Right kidney (tissue), 9 donors: ENCODE measurements at places on chromosomes 12 and 14.

- DNase-seq = no peak
Observed at GRCh38 chr14:51104467-51104866, 9.6 kb upstream of the TRIM9 start.

GRCh38 chr14:64965356-64966000, 6.7 kb downstream of the RAB15 start:
- DNase-seq = no peak

- DNase-seq = no peak
Observed at GRCh38 chr12:101459642-101460346, 15.3 kb upstream of the SPIC start.

GRCh38 chr12:92403210-92404175, 257.8 kb upstream of the BTG1 start:
- no peak for DNase-seq

GRCh38 chr14:99947695-99948094, 117.5 kb upstream of the EVL start:
- DNase-seq = no peak

GRCh38 chr12:127162307-127162706, 1104.7 kb upstream of the TMEM132C start:
- no peak for DNase-seq

- DNase-seq = no peak
Observed at GRCh38 chr12:50187084-50187900, 20.1 kb upstream of the CERS5 start.

DNA sequence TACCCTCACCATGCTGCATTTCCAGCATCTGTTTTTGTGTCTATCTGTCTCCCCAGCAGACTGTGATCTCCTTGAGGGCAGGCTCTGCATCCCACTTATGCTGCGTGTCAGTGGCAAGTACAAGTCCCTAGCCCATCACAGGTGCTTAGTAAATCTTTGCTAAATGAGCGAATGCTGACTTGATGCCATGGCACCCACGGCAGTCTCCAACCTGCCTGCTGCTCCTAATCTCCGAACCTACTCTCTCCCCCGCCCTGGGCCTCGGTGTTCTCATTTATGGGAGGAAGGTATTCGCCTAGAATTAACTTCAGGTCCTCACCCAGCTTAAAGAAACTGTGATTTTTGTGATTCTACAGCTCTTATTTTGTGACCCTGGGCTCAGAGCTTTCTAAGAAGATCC, 109.9 kb downstream of the PRMT8 start:
- DNase-seq = no peak

DNA sequence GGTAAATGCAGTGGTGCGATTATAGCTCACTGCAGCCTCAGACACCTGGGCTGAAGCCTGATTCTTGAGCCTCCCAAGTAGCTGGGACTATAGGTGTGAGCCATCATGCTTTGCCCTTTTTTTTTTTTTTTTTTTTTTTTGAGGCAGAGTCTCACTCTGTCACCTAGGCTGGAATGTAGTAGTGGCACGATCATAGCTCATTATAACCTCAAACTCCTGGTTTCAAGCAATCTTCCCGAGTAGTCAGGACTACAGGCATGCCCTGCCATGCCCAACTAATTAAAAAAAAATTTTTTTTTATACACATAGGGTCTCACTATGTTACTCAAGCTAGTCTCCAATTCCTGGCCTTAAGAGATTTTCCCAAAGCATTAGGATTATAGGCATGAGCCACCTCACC, 6.9 kb downstream of the ATP2A2 start:
- no peak for DNase-seq

GRCh38 chr14:32009976-32010581, 67.0 kb upstream of the ARHGAP5 start:
- no peak for DNase-seq

DNA sequence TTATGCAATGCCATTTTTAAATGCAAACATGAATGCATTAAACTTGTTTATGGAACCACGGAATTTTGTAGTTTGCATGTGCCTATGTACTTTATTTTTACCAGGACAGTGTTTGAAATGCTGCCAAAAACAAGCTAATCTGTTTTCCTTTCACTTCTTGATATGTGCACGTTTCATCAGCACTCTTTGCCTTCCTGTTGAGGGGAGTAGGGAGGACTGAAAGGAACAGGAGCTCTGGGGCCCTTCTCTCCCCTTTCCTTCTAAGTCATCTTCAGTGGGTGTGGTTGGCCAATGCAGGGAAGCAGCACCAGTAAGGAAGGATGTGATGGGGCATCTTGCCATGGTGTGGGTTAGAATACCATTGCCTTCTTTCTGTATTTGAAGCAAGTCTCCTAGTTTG, 12.1 kb upstream of the PPP4R4 start:
- DNase-seq = no peak

GRCh38 chr12:94841177-94841576, 162.3 kb downstream of the NDUFA12 start:
- DNase-seq = no peak

GRCh38 chr14:77375973-77376770, 722 bp downstream of the TMED8 start:
- DNase-seq = peak; percentile 47

GRCh38 chr12:42444192-42444943, 118.4 kb downstream of the PPHLN1 start:
- no peak for DNase-seq

DNA sequence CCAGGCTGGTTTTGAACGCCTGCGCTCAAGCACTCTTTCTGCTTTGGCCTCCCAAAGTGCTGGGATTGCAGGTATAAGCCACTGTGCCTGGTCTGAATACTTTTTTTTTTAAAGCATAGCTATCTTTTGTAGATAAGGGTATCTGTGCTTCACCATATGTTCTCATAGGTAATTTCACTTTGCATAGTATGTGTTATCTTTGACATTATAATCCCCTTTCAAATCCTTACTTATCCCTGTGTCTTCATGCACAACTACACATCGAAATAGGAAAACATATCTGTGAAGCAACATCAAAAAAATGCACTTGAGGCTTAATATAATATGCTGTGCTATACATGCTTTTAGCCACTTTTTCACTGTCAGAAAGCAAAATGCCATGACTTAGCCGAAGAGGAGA, 94.1 kb downstream of the SLC35F4 start:
- no peak for DNase-seq

DNA sequence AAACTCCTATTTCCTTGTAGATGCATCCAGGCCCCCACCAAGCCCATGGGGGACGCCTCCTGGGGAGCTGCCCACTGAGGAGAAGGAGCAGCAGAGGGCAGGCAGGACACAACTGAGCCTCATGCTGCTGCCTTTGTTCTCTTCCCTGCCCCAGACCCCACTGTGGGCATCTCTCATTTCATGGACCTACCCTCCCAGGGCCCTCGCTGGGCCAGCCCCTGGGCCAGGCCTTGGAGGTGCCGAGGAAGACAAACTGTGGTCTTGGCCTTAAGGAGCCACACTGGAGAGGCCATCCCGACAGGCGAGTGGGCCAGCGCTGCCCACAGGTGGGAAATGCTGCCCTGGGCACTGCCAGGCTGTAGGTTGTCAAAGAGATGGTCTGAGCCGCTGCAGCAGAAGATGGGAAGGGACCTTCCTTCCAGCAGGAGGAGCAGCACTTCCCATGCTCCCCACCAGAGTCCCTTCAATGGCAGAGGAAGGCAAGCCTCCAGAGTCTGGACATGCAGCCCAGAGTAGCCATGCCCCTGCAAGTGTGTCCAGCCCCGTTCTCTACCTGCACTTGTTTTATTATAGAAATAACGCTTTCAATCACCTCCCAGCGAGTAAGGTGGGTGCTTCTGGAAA, 147.4 kb downstream of the BCL11B start:
- no peak for DNase-seq

DNA sequence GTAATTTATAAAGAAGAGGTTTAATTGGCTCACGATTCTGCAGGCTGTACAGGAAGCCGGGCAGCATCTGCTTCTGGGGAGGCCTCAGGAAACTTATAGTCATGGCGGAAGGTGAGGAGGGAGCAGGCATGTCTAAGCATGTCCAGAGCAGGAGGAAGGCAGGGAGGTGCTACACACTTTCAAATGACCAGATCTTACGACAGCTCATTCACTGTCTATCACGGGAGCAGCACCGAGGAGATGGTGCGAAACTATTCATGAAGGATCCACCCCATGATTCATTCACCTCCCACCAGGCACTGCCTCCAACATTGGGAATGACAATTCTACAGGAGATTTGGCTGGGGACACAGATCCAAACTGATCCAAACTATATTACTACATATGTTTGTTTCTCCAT, 10.0 kb downstream of the SFSWAP start:
- no peak for DNase-seq
